NCI-H524 treated with DMSO at 0.1 percent for 48 hours (cell line): ENCODE measurements at places on chromosomes 6 and 20.

DNA sequence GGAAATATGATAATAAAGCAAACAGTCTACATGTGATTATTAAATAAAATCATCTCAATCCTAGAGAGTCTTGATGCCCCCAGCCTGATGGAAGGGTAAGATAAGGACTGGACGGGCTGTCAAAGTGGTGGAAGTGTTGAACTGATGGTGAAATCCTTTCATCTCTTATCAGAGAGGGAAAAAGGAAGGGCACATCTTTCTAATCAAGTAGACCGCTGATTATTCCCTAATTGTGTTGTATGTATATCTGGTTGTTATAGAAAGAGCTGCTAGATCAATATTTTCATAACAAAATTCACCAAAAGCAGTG, 184.5 kb downstream of the PDE7B start:
- no peak for DNase-seq

DNA sequence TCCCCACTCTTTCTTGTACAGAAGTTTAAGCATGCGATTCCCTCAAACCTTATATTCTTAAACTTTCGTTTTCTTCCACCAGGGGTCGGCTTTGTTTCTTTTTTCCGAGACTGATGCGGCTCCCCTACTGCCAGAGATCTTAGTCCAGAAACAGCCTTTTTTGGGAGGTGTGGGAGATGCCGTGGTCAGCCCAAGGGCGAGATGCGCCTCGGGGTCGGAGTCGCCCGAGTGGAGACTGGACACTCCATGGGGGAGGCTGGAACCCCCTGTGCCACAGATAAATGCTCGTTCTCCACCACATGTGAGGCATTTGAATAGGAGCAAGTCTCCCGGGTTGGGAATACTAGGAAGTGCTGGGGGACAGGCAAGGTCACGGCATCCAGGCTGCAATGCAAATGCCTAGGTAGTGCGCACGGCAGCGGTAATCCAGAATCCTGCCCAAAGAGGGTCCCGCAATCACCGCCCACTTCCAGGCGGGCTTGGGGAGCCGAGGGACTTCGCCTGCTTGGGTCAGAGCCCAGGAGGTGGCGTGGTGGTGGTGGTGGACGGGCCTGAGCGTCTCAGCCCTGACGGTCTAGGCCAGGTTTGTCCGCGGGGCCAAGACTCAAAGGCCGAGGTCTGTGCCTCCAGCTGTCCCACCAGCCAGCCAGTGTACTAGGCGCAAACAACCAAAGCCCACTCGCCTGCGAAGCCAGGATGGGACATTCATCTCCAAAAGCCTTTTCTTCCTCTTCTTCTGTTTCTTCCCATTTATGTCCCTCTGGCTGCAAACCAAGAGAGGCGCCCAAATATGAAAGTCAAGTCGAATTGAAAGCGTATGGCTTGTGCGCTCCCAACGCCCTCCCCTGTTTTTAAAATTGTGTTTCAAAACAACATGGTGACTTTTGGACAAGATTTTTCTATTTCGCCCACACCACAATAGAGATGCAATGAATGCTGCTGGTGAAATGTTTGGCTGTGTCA, 39.3 kb upstream of the OSTM1 start:
- DNase-seq, result no peak

DNA sequence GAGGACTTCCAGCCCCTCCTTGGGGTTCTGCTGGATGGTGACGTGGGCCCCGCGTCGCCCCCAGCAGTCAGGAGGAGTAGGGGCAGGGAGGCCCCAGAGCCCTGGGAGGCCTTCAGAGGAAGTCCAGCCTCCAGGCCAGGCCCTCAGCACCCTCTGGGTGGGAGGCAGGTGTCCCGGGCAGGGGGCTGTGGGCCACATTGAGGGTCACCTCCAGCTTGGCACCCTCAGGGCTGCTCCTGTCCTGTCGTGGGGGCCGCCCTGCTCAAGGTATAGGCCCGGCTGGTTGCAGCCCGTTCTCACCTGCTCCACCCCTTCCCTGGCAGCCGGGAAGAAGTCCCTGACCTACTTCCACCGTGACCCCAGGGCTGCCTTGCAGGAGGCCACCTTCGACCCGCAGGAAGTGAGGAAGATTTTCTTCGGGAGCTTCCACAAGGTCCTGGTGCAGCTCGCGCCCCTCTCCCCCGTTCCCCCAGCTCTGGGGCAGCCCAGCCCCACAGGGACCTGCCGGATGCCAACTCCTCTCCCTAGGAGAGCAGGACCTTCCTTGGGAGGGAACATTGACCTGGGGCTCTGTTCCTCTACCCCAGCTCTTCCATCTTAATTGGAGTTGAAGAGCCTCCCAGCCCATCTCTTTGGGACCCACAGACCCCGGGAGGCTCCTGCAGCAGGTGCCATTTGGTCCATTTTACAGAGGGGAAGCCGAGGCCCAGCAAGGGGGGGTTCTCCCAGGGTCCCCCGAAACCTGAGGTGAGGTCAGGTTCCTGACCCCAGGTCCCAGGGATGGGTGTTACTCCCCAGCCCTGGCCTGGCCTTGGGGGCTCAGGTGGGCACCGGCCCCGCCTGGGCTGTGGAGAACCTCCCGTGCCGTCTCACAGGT, 26.4 kb downstream of the COL20A1 start:
- DNase-seq, result no peak

- DNase-seq, result no peak
Measured at GRCh38 chr6:110098511-110099116, 80.9 kb downstream of the WASF1 start.

GRCh38 chr6:36678488-36679042, at the start of gene CDKN1A:
Gene CDKN1A (plus strand): TSS chr6:36678714. CDS start chr6:36684102, 5,388 bp downstream.
- peak; percentile 39 for DNase-seq
